ENCODE measurements at places on chromosomes 7 and 10. TPM values are rescaled to one million over a fixed set of nuclear protein-coding genes. Genes with fewer than 3 reads are reported as not detected.

RAPGEF5 gene
- total RNA-seq = 0.09 TPM

CPED1 gene
- total RNA-seq = not detected

GSTK1 gene
- total RNA-seq = 117 TPM

NUTM2B gene
- total RNA-seq = 0.34 TPM

CYTH3 gene
- 30.0 TPM for total RNA-seq

ADAM22 gene
- total RNA-seq = 0.29 TPM

ANKRD61 gene
- 0.53 TPM for total RNA-seq

ADRA2A gene
- total RNA-seq = 0.14 TPM

CCL24 gene
- total RNA-seq = not detected

SPDYE2 gene
- not detected for total RNA-seq

SOSTDC1 gene
- not detected for total RNA-seq

ADAP1 gene
- 4.1 TPM for total RNA-seq

VSTM2A gene
- total RNA-seq = not detected
